ENCODE measurements at places on chromosomes 2 and 18.

DNA sequence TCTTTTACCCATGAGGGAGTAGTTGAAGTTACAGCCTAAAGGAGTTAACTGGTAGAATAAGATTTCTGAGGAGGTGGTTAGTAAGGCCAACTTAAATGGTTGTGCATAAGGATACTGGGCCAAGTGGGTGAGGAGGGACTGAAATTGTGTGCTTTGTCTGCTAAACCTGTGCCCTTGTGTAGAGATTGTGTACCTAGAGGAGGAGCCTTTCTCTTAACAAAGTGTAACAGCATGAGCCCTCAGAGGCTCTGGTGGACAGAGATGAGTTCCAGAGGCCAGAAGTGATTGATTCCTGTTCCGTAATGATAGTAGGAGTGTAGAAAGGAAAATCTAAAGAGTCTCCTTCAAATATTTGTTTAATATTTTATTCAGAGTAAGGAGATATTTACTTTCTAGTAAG is 42.9 kb downstream of the OTX1 start:
- DNase-seq = no peak

GRCh38 chr2:48434101-48434500 is 95.9 kb upstream of the STON1 start:
- DNase-seq = no peak

DNA sequence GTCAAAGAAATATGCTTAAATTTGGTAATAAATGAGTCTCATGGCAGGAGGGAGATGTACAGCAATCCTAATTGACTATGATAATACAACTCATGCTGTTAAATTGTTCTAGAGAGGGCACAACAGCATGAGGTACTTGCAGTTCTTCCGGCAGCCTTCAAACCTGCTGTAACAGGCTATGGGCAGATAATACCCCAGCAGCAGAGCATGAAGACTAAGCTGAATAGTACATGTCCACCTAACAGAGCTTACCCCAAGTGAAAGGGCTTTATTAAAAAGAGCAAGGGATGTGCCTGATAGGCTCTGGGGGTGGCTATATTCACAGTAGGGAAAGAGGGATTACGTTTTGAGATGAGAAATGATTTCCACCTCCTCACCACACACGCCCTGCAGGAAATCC is 28.9 kb downstream of the MRO start:
- DNase-seq = no peak

GRCh38 chr18:48238636-48239035 is 170.5 kb downstream of the ZBTB7C start:
- DNase-seq = no peak

GRCh38 chr18:28407681-28408080 is 230.8 kb upstream of the CDH2 start:
- no peak for DNase-seq

DNA sequence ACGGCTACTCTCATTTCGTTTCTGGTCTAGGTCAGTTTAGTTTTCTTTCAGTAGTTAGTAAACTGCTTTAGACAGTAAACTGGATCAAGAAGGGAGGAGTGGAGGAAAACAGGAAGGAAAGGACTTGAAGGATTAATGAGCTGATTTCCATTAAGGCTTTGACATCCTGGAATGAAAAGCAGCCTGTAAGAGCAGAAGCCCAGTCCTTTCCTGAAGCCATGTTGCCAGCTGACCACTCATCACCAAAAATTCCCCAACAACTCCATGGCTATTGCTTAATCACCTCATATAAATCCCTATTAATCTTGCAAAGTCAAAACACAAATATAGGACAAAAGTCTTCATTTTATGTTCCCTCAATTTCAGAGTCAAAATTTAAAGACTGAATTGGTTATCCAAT is 113.7 kb upstream of the ZFP36L2 start:
- no peak for DNase-seq

DNA sequence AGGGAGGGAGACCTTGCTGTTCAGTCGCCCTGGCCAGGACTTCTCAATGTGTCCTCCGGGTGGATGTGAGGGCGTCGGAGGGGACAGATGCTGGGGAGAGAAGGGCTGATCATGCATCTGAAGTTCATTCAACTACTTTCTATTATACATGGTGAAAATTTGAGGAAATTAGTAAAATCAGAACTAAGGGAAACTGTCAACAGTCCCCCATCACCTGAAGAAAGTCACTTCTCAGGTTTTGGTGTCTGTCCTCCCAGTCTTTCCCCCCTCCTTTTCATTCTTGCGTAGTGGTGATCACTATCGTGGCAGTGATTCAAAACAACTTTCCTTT is 17.4 kb upstream of the ACKR3 start:
- DNase-seq = no peak

DNA sequence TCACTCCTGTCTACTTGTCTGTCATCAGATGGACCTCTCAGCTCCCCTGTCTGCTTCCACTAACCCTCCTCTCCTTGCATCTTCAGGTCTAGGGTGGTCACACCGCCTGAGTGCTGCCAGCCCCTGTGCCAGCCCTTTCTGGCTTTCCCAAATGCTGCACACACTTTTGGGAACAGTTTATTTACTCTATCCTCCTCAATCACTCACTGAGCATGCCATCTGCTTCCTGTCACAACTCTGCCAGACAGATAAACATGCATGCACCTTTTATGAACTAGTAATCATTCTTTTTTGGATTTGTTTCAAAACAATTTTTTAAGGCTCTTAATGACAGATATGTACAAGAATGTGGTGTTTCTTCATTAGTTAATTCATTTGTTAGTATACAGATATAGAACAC is 56.3 kb upstream of the CCDC195 start:
- DNase-seq = no peak

DNA sequence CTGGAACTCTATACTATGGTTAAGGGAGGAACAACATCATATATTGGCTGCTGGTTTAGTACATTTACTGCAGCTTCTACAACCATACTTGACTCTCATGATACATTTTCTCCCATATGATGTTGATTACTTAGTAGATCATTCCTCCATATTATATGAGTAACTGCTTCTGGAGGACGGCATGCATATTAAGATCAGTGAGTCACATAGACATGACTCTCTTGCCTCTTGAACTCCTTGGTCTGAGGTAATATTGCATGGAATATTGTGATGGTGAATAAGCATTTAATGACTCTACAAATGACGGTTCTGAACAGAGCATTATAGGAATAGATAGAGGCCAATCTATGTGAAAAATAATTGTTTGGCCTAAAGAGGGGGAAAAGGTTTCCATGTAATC is 418.8 kb upstream of the SPHKAP start:
- DNase-seq = no peak

DNA sequence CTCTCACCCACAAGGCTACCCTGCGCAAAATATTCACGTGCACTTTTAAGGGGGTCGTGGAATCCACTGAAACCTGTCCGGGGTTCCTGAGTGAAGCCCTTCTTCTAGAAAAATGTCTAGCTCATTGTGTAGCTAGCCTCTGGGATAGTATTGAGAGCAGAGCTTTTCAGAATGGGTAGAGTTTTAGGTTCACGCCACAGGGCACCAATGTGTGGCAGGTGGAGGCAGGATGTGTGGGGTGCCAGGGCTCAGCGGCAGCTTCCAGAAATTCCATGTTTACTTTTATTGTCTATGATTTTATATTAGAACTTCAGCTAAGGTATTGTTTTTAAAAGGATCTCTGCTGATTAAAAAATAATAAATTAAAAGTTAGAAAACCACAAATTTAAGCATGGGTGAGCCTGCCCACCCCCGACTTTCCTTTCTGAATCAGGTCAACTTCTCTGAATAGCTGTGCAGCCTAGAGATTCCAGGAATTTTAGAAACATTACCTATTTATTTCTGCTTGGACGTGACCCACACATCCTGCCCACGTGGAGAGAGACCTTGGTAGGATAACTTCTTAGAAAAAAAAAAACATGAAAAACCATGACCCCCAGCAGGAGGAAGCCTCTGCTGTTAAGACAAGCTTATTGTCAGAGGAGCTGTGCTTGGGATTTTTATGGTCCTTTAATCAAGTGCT is 163.7 kb downstream of the CTIF start:
- no peak for DNase-seq

GRCh38 chr2:178237488-178238153 is 43.3 kb downstream of the OSBPL6 start:
- DNase-seq = no peak

DNA sequence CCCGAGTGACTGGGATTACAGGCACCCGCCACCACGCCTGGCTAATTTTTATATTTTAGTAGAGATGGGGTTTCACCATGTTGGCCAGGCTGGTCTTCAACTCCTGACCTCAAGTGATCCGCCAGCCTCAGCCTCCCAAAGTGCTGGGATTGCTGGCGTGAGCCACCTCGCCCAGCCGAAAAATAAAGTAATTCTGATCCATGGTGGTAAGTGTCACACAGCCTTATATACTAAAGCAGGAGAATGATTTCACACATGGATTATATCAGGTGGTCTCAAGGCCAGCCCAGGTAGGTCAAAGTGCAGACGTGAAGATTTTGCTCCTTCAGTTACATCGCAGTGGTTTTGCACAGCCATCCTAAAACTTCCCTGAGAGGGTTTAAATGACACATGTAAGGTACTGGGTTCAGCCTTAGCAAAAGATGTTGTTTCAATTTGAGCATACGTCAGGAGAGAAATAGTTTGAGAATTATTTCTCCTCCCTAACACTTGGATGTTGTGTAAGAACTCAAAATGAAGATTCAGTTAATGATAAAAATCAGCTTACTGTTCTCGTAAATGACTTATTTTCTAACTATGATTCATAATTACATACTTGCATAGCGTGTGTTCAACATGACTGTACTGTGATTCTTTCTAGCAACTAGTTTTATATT is 93.0 kb upstream of the SLC39A10 start:
- DNase-seq = no peak

All from activated CD8-positive, alpha-beta memory T cell treated with anti-CD3 and anti-CD28 coated beads for 1 hour (primary cell).